ENCODE measurements at places on chromosomes 7 and 10.

- no peak for DNase-seq
These were observed 398.5 kb upstream of the AKR1E2 start for GRCh38 chr10:4427532-4427931.

DNA sequence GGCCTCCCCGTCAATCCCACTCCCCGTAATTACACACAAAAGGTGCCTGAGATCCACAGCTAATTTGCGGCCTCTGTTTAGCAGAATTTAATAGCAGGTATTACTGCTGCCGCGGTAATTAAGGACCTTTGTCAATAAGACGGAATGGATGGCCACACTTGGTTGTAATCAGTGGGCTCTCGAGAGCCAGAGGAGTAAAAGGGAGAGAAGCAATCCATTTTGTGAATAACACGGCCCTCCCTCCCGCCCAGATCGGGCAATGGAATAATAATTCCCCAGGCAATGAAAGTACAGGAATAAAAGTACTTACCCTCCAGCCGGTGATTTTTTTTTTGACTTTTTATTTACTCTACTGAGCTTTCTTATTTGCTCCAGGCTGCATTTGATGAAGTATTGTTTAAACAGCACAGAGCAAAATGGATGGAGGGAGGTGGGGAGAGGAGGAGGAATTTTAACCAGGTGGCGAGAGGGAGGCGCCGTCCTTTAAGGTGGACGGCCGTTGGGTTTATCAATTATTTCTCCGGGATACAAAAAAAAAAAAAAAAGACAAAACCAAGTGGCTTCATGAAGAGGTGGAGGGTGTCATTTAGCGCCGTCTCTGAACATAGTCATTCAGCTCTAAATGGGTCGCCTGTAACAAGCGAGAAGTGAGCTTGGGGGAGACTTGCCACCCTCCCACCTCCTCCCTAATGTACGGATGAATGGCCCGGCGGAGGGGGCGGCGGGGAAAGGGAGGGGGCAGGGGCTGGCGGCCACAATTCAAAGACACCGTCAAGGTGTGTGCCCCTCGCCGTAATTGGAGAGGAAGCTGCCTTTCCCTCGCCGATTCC lies 120.3 kb downstream of the BUB3 start:
- no peak for DNase-seq

DNA sequence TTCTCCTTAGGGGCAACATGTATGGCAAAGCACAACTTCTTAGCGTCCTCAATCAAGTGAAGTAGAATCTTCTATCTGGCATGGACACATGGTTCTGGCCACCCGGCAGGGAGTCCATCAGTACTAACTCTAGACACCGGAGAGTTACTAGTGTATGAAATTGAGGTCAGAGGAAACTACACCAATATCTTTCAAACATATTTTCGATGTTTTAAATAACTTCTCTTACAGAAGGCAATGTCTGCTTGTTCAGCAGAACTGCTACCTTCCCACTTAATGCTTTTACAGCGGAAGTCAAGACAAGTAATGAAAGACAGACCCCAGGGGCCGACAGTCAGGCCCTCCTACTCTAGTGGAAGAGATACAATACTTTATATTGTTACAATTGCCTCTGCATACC lies 89.9 kb downstream of the RNF216 start:
- DNase-seq = no peak

DNA sequence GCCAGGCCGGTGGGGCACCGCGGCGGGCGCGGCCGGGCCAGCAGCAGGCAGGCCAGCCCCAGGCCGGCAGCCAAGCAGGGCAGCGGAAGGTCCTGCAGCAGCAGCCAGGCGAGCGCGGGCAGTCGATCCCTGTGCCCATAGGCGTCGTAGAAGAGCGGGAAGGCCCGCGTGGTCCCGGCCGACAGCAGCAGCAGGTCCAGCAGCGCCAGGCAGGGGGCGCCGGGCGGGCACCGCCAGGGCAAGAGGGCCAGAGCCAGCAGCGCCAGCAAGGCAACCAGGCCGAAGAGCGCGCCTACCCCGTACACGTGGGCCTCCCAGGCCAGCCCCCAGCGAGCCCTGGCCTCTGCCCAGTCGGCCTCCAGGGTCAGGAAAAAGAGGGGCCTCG lies 8.4 kb upstream of the RBM28 start:
- no peak for DNase-seq

DNA sequence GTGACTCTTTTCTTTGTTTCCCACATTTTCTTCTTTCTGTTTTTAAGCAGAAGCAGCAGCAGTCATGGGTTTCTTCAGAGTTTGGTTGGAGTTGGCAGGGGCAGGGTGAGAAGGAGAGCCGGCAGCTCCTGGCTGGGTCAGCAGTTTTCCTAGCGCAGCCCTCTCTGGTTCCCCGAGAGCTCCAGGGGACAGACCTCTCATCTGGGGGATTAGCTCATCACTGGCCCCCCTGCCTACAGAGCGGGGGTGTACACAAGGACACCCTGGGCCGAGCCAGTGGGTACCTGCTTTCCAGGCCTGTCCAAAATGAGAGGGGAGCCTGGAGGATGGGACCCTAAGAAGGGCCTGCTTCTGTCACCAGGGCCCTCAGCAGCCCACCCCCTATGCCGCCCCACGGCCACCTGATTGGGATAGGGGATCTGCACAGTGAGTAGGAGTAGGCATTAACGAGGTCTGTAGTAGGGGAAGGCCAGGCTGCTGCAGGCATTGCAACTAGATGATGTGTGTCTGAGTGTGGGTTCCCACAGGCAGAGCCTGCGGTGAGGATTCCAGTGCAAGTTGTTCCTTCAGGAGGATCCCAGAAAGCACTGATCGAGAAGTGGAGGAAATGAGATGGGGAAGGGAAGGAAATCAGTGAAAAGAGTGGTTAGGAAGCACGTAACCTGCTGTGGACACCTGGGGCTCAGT lies 122.9 kb upstream of the PPIF start:
- no peak for DNase-seq

GRCh38 chr10:17454161-17455014 lies at the start of gene ST8SIA6:
ST8SIA6 (minus strand) TSS chr10:17454595; CDS start chr10:17454255, 340 bp downstream.
- DNase-seq = no peak

GRCh38 chr10:30562787-30563186 lies 66.8 kb downstream of the LYZL2 start:
- no peak for DNase-seq

DNA sequence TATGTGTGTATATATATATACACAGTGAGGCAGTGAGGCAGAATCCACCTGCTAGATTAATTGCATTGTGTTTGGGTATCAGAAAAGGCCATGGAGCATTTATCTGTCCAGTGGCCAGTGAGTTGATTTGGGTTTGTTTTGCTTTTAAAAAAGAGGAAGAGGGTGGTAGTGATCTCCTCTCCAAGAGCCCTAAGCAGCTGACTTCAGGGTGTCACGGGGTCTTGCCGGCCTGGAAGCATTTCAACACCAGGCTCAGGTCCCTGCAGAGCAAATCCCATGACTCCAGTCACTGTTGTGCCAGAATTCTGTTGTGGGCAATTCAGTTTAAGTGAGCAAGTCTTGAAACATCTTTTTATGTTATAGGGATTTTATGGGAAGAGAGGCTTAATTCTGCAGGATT lies 30.6 kb upstream of the GPNMB start:
- no peak for DNase-seq

- DNase-seq = no peak
These were observed 15.5 kb upstream of the PDLIM1 start for GRCh38 chr10:95306318-95306650.

DNA sequence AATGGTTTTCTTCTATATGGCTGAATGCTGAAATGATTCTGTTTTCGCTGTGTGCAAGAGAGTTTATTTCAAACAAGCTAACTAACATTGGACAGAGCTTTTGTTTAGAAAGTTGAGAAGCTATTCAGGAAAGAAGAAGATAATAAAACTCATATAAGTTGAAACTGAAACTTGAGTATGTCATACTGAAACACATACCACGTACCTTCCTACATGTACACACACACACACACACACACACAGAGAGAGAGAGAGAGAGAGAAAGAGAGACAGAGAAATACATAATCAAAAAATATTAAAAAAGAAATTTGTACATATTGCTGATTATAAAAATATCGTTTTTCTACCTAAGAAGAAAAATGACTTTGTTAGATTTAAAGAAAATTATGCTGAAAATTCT lies 561.9 kb upstream of the KCND2 start:
- DNase-seq = no peak

DNA sequence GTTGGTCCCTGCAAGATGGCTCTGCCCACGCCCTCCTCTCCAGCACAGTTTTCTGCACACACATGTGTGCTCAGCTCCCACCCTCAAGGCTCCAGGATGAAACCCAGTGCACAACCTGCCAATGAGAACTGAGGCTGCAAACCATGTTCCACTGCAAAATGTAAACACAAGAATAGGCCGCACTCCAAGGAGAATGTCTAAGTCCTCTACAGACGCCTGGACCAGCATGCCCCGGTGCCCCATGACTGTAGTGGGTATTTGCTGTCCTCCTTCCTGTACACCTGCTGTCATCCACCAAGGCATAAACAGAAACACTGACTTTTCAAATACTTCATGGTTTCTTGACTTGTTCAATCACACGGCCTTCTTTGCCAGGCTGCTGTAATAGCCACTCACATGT lies 72.6 kb downstream of the COBL start:
- DNase-seq = no peak

DNA sequence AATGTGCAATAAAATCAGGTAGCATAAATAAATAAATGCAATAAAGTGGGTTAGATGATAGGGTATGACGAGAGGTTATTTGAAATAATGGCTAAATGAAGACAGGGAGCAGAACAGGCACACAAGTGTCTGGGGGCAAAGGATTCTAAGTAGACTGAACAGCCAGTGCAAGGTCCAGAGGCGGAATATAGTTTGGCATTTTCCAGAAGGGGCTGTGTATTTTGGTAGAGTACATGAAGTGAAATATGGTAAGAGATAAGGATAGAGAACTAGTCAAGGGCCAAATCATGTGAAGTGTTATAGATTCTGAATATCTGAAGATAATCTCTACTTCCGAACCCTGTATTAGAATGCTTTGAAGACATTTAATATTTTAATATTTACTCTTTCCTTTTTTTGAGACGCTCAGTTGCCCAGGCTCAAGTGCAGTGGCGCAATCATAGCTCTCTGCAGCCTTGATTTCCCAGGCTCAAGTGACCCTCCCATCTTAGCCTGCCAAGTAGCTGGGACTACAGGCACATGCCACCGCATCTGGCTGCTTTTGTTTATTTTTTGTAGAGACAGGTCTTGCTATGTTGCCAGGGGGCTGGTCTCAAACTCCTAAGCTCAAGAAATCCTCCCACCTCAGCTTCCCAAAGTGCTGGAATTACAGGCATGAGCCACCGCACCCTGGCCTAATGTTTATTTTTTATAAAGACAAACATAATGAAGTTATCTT lies 44.4 kb upstream of the CD36 start:
- no peak for DNase-seq

GRCh38 chr10:14844948-14845347 lies 6.8 kb downstream of the HSPA14 start:
- no peak for DNase-seq

- DNase-seq = no peak
These were observed 52.7 kb downstream of the HIPK2 start for GRCh38 chr7:139725077-139725476.

DNA sequence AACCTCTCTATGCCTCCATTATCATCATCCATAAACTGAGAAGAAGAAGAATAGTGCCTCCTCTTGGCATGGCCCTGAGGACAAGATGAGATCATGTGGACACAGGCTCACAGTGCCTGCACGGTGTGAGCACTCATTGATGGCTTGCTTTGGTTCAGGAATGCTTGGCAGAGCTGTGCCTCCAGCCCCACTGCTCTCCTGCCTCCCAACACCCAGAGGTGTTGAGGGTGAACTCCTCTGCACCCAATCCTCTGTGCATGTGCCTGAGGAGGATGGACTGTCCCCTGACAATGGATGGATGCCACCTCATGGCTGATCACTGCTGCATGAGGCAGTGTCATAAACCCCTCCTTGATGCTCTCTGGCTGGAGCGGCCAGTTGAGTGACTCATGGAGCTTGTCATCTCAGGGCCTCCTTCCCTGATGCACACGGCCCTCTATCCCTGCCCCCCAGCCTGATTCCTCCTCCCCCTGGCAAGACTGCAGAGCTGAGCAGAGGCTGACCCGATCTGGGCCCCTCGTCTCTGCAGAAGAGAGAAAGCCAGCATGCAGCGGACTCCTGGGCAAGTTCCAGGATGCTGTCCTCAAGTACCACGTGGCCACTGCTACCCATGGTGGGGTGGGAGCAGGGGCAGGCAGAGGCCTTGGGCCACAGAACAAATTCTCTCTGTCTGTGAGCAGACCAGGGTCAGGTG lies 136.3 kb downstream of the KCNMA1 start:
- DNase-seq = peak; percentile 52

DNA sequence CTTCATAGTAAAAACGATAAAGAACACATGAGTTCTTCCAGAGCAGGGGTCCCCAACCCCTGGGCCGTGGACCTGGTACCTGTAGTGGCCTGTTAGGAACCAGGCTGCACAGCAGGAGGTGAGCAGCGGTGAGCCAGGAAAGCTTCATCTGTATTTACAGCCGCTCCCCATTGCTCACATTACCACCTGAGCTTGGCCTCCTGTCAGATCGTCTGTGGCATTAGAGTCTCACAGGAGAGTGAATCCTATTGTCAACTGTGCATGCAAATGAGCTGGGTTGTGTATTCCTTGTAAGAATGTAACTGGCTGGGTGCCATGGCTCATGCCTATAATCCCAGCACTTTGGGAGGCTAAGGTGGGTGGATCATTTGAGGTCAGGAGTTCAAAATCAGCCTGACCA lies 229.5 kb downstream of the CNTNAP2 start:
- DNase-seq = no peak

DNA sequence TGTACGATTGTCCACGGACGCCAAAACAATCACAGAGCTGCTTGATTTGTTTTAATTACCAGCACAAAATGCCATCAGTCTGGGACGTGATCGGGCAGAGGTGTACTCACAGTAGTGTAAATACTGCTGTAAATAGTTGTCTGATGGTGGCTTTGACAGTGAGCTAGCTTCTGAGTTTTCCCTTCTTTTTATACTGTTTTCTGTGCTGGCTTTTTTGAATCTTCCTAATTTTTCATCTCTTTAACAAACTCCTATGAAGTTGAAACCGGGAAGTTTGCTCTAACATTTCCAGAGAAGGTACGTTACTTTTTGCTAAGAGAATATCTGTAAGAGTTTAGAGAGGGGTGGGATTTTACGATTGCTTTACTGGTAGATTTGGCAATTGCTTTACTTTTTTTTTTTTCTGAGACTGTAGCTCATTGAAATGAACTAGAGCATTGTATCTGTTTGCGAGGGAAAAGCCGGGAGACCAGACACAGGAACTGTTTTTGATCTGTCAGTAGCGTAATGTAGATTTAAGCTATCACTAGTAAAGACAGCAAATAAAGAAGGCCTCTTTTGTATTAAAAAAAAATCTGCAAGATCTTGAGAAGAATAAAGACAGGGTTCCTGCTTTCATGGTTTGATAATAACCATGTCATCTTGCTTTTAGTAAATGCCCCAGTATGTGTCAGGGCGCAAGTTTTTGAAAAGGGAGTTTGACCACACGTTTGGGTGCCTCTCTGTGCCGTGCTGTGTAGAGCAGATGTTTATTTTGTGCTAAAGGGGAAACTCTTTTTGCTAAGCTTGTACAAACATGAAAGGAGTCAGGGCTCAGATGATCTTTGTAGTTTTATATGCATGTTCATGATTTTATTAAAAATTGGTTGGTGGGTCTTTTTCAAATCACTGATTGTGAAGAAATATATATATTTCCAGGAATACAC lies 712 bp downstream of the FOXP2 start:
- DNase-seq = no peak

- no peak for DNase-seq
These were observed 80.7 kb downstream of the GCC1 start for GRCh38 chr7:127504715-127505114.

GRCh38 chr7:130942211-130942964 lies 208.4 kb upstream of the KLF14 start:
- DNase-seq = peak; percentile 62

Measured in epithelial cell of prostate (primary cell).